Fibroblast of skin of left biceps (primary cell): ENCODE measurements at places on chromosomes 5 and 9.

- DNase-seq = no peak
Measured at GRCh38 chr9:89144238-89144637, 34.4 kb downstream of the SHC3 start.

- no peak for DNase-seq
Measured at GRCh38 chr9:101242651-101243050, 142.2 kb downstream of the BAAT start.

DNA sequence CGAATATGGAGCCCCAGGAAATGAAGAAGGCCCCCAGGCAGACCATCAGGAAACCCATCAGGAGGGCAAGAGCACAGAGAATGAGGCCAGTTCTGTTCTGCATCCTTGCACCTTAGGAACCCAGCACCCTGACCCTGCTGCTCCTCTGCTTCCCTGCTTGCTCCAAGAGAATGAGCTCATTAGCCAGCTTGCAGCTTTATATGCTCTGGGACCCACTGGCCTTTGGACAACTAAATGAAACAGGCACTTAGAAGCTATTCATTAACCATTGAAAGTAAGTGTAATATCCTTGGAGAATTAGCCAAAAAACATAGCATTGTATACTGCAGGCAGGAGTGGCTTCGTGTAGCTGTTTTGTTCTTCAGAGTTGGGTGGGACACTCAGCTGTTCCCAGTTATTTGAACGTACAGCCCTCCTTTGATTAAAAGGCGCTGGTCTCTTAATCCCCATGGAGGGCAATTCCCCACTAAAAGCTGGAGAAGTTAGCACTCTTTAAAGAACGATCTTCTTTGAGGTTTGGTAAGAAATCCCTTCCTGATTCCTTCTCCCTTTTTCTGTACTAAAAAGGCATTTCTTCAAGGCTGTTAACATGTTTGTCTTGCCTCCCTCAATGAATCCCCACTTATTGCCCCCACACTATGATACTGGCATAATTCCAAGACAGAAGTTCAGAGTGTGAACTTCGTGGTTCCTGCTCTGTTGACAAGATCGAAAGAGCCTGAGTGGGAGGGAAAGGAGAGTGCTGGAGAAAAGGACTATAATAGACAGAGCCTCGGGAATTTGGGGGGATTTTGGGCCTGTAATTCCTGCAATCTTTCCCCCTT lies at the start of gene TMEM252:
Gene TMEM252 (minus strand): TSS at position 172 of the 824 bp plus-strand sequence. CDS start 69 bp downstream, at position 103.
- no peak for DNase-seq

DNA sequence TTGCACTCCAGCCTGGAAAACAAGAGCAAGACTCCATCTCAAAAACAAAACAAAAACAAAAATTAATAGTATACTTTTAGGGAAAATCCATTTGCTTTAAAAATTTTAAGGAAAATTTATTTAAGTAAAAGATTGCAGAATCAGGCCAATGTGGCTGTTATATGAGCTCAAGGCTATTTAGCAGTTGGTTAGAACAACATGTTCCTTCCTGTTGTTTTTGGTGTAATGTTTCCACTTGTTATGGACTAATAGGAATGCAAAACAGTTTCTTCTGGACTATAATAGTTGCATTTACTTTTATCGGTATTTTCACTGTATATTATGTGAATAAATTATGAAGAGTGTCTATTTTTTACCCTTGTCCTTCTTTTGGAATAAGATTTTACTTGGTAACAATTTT lies 3.0 kb upstream of the CDC42SE2 start:
- DNase-seq = no peak

- no peak for DNase-seq
Measured at GRCh38 chr5:94480486-94480885, 137.9 kb downstream of the KIAA0825 start.

GRCh38 chr5:142845954-142846398 lies 75.8 kb downstream of the ARHGAP26 start:
- DNase-seq = no peak

DNA sequence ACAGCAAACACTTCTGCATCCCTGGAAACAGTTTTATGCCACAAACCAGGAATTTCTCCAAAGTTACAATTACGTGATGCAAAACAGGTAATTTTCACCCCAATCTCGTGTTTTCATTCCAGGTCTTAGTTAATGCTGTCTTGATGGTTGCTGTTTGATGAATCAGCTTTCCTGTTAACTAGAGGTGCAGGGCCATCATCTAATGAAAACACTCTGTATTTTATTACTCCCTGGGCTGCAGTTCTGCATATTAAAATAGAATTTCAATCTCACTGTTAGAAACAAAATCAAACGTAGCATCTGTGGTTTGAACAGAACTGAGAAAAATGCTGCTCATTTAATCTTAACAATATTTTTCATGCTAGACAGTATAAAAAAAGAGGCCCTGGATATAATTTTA lies 129.4 kb downstream of the TUSC1 start:
- DNase-seq = no peak

DNA sequence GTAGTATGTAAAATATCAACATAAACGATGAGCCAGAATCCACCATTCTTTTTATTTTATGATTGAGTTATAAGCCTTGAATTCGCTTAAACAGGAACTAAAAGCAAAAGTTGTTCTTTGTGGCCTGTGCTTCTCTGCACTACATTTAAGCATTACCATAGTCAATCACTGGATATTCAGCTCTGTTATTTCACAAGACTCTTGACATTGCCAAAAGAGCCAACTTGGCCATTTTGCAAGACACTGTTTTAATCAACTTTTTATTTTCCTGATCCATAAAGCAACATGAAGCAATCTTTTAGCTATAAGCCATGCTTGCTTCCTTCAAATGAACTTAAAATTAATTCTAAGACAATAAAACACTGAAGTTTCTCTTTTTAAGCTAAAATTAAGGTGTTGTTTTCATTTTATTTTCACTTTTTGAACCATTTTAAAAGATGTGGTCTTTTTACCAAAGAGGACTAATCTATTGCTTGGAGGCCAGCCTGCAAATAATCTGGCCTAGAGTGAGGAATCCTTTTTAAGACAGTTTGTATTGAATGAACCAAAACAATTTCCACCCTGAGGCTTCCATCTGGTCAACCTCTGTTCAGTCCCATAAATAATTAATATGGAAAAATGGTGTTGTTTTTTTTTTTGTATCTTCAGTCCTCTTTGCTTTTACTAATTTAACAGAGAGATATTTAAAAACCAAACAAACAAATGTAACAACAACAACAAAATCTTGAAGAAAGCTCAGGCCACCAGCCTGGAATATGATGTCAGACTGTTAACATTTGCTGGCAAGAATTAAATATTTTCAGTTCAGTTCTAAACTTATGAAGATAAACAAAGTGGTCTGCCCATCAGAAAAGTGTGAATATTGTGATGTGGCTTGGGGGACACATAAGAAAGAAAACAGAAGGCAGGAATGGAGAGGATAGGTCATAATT lies 274.4 kb downstream of the MARCHF11 start:
- DNase-seq = no peak

GRCh38 chr5:6829150-6829784 lies 116.0 kb downstream of the TENT4A start:
- DNase-seq = no peak

DNA sequence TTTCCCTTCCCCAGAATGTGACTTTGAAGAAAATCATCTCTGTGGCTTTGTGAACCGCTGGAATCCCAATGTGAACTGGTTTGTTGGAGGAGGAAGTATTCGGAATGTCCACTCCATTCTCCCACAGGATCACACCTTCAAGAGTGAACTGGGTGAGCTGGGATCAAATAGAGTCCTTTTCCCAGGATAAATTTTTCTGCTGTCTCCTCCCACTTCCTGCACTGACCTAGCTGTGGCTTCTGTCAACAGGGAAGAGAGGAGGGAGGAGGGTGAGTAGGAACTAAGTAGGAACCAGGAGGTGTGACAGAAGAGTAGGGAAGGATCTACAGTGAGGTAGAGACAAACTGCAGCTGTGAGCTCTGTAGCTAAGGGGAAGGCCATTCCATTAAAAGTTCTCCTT lies 69.3 kb downstream of the MAMDC2 start:
- DNase-seq = no peak

GRCh38 chr9:133981958-133982681 lies 10.0 kb downstream of the VAV2 start:
- no peak for DNase-seq

DNA sequence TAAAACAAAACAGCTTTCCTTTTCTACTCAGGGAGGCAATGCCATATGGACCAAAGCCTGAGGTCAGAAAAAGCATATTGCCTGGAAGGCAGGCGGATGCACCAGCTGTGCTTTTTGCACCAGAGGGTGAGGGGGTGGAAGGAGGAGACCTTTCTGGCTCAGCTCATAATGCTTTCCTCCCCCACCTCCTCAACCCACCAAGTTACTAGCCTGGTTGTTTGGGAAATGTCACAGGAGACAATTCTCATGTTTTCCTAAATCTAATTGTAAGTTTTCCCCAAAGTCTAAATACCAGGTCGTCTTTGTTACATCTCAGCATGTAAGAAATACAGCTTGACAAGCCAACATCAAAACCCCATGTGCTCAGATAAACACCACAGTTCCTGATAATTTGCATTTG lies 72.6 kb upstream of the DMRTA1 start:
- no peak for DNase-seq

DNA sequence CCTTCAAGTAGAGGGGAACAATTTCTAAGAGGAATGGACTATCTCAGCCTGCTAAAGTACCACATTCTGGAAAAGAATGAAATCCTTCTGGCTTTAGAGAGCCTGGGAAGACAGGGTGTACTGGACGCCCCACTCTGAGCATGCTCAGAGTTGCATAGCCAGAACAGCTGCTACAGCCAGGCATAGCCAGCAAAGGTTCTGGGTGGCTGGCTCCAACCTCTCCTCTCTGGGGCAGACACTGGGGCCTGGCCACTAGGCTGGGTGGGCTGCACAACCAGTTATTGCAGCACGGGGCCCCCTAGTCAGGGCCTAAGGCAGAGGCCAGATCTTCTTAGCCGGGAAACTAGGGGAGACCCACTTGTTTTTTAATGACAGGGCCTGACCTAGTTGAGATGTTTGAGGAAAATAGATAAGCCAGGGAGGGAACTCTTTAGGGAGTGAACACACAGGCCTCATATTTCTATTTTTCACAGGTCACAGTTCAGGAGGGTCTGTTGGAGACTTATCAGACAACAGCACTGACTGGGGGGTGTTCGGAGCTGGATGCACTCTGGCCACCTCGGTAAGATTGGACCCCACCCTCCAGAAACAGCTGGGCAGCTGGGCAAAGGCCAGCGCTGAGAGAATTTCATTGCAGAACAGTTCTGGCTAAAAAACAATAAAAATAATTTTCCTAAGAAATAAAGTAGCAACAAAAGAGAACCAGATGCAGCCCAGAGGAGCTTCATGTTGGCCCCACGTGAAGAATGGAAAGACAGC lies 142.9 kb downstream of the LPAR1 start:
- no peak for DNase-seq

DNA sequence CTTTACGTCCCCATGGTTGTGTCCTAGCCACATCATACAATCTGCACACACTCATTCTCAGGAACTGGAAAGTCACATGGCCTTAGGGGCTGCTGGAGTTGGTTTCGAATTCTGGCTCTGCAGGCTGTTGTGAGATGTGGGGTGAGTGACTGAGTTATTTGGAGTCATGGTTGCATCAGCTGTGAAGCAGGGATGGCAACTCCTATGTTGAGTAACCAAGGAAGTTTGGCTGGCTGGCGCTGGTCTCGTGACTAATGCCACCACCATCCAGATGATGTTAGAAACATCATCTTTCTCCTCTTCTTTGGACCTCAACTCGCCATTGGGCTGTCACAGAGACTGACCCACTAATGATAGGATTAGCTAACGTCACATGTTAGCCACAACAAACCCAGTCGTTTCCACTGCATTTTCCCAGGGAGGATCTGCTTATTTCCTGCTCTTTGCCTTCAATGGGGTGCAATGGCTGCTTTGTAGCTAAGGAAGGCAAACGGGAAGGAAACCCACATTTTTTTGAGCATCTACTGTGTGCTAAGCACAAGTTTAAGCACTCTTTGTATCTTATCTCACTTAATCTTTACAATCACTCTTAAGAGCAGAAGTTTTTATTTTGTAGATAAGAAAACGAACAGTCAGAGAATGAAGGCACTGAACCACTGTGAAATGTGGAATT lies 78.1 kb upstream of the UBTD2 start:
- DNase-seq = peak; percentile 93

DNA sequence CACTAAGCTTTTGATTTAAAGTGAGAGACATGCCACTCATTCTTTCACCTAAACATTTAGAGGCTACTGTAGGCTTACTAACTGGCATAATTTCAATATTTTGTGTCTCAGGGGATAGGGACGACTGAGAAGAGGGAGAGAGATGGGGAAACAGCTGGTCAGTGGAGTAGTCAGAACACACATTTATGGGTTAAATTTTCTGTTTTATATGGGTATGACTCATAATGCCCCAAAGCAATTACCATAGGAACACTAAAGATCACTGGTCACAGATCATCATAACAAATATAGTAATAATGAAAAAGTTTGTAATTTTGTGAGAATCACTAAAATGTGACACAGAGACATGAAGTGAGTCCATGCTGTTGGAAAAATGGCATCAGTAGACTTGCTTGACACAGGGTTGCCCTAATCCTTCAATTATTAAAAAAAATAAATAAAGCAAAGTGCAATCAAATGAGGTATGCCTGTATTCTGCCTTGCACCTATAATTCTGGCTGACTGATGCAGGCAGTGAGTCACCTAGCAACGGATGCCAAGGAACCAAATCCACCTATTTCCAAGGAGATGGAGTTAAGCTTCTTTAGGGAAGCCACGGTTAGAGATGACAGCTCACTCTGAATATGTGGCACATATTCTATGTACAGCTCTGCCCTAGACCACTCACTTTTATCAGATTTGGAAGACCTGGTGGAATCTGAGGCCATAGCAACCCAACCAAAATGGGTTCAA lies 166.1 kb downstream of the MARCHF11 start:
- DNase-seq = no peak

GRCh38 chr9:3957306-3957705 lies 342.6 kb downstream of the GLIS3 start:
- no peak for DNase-seq

DNA sequence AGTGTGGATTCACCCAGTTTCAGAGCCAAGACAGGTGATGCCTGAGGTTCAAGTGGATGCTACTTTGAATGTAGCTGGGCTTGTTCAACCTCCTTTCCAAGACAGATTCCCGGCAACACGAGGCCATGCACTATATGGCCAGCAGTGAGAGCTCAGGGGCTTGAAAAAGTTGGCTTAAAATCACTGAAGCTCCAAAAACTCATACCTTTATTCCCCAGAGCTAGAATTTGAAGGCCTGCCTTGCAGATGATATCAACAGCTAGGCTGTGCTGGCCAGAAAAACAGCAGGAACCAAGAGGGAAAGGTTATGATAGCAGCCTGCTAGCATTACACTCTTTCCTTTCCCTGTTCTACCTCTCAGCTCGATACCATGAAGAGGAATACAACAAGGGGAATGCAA lies 120.2 kb upstream of the DAB2 start:
- no peak for DNase-seq

DNA sequence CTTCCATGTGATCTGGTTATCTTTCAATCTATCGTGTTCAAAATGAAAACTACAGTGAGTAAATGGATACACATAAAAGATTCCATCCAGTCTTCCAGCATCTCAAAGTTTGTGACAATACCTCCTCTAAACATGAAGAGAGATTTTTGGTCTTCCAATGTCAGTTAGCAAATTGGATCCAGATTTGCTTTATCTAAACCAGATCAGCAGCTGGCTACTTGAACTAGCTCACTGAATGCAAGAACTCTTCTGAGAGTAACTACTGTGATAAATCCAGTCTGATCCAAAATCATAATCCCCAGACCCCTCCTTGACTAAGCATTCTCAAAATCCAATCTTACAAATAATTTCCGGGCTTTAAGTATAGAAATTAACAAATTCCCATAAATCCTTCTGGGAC lies 2177.9 kb upstream of the C9orf72 start:
- DNase-seq = peak; percentile 51

- DNase-seq = no peak
Measured at GRCh38 chr9:130438382-130438981, 6.3 kb upstream of the ASS1 start.

GRCh38 chr5:42992088-42992879 lies 47.8 kb downstream of the ANXA2R start:
- DNase-seq = no peak
